Liver (tissue), 10 donors: ENCODE measurements at places on chromosomes 7 and 10. TPM values are rescaled to one million over a fixed set of nuclear protein-coding genes. Genes with fewer than 3 reads are reported as not detected.

The ZFYVE27 gene
- polyA plus RNA-seq = 10.2 TPM

The TMEM196 gene
- not detected for polyA plus RNA-seq

The ITPRID1 gene
- polyA plus RNA-seq = not detected

The CPED1 gene
- polyA plus RNA-seq = 18.1 TPM

The GPR37 gene
- polyA plus RNA-seq = 11.5 TPM

The MUC12 gene
- 0.16 TPM for polyA plus RNA-seq

The WIPF3 gene
- polyA plus RNA-seq = 0.10 TPM

The HOXA13 gene
- not detected for polyA plus RNA-seq

The CALHM3 gene
- not detected for polyA plus RNA-seq

GRCh38 chr7:113698556-113699220 is 220.1 kb downstream of the PPP1R3A start:
- DNase-seq = no peak

DNA sequence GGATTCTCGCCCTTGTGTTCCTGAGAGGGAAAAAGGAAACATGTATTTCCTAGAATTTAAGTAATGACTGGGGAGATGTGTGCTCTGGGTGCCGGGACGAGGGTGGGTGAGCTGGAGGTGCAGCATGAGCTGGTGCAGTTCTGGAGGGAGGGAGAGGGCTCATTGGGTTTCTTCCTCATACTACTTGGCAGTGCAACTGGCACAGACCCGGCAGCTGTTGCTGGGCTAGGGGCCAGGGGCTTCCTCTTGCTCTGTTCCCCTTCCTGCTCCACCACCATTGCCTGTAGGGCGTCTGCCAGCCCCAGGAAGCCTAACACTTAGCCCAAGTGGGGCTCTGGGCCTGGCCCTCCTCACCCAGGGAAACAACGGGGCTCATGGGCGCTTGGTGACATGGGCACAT is 5.9 kb downstream of the RET start:
- DNase-seq = no peak

- DNase-seq = no peak
Observed at GRCh38 chr10:52368725-52369124, 54.6 kb downstream of the DKK1 start.

DNA sequence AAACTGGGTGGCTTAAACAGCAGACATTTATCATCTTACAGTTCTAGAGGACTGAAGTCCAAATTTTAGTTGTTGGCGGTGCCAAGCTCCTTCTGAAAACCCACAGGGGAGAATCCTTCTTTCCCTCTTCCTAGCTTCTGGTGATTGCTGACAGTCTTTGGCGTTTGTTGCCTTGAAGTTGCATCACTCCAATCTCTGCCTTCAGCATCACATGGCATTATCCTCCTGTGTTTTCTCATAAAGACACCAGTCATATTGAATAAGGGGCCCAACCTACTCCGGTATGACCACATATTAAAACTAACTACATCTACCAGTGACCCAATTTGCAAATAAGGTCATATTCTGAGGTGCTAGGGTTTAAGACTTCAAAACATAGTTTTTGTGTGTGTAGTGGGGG is 472.1 kb upstream of the IGFBP3 start:
- DNase-seq = no peak

GRCh38 chr10:131310551-131311401 is 745 bp downstream of the TCERG1L start:
- DNase-seq = no peak

DNA sequence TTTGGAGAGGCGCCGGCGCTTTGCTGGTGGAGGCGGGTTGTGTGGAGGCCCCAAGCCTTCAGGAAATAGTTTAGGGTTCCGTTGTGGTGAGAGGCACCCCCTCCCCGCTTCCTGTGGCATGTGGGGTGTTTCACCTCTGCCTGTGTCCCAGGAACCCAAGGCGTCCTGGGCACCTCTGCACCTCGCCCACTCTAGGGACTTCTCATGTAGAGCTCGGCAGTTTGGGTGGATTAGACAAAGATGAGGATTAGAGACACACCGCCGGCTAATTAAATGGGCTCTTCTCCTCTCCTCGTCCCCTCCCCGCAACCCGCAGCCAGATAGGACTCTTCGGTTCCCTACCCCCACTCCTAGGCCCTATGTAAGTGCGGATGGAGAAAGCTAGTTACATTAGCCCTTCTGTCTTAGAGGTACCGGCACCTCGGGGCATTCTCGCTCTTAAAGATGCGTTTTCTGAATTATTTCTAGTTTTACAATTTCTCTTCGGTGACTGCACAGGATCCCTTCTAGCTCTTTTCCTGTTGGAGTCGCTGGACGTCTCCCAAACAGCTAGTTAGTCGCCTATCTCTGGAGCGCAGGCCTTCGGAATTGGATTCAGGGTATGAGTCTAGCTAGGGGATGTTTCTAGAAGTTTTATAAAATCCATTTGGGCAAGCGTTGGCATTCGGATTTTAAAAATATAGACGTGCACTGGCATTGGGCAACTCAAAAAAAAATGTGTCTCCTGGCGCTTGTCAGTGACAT is 7.8 kb downstream of the PTF1A start:
- DNase-seq = no peak

- DNase-seq = no peak
Observed at GRCh38 chr7:17472939-17473338, 174.5 kb downstream of the AHR start.

- no peak for DNase-seq
Observed at GRCh38 chr7:114979388-114979787, 57.5 kb downstream of the MDFIC start.

DNA sequence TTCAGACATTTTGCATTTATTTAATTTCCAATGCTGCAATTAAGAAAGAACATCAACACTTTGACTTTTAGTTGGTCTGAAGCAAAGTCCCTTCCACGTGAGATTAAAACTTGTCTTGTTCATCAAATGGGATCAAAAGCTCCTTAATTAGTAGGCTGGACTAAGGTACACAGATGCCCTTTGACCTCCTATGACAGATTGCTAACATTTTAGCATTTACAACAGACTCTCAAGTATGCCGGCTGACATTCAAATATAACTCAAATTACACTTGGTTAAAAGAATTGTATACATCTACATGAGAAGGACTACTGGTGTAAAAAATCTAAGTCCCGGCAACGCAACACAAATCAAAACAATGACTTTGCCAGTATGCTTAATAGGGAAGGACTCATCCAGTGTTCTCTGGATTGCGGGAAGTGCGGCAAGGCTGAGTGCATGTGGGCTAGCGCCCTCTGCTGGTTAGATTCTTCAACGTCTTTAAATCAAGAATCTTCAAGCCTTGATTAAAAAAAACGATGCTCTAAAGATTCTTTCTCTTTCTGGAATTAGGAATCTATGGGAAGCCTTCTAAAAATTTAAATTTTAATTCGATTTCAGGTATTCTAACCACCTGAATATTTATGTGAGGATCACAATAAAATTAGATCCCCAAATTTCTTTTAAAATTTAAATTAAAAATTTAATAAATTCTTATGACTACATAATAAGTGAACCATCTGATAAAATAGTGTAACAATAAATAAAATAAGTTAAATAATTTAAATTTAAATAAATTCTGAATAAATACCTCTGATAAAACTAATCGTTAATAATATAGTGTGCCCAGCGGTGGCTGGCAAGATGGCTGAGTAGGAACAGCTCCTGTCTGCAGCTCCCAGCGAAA is 444.7 kb downstream of the DGKB start:
- DNase-seq = peak; percentile 52

DNA sequence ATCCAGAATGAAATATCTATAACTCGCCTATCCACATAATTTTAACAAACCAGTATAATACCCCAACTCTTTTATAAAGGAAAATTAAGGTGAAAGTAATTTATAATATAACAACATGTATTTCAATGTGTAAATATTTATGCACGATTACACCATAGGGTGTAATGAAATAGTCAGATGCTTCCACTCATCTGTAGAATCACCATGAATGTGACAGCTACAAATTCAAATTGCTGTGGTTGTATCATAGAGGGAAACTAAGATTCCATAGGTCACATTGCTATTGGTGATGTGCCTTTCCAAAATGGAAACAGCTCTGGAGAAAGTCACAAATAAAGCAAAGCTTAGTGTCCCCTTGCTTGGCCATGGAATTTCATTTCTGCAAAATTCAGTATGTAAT is 95.7 kb downstream of the CPED1 start:
- DNase-seq = no peak

DNA sequence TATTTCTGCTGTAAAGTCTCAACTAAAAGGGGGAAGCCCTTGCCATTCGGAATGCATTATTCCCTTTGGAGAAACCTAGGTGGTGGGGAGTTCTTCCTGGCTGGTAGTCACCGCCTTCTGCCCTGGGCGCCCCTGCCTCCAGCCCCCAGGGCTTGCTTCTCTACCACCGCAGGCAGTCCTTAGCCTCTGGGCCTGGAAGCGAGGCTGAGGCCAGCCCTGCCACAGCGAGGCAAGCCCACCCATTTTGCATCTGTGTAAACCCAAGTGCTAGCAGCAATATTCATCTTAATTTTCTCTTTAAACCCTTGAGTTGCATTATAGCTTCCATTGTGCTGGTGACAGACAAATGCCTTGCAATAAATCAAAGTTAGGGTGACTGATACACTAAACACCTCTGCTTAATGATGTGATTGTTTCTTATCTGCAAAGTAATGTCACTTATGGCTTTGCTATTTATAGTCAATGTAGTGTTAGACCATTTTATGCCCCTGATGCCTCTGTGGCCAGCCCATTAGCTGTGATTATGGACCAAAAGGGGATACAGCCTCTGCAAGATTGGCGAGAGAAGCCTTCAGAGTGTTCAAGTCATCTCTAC is 26.2 kb upstream of the MGMT start:
- no peak for DNase-seq

DNA sequence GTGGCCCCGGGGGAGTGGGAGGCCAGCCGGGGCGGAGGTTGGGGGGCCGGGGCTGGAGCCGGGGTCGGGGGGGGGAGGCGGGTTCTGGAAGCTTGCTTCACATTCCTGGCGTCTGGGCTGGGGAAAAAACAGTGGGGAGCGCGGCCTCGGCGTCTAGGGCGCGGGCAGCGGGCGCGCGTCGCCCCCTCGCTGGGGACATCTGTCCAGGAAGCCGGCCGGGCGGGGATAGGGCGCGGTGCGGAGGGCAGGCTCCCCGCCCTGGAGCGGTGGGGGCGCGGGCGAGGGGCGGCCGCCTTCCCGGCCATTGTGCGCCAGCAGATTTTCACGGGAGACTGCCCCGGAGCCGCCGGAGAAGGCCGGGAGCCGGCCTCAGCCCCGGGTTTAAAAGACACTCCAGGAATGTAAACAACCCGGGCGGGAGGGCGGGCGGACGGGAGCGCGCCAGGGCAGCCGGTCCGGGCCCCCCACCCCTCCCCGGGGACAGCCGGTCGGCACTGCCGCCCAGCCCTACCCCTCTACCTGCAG is 1.4 kb downstream of the ZMIZ1 start:
- DNase-seq = peak; percentile 57

DNA sequence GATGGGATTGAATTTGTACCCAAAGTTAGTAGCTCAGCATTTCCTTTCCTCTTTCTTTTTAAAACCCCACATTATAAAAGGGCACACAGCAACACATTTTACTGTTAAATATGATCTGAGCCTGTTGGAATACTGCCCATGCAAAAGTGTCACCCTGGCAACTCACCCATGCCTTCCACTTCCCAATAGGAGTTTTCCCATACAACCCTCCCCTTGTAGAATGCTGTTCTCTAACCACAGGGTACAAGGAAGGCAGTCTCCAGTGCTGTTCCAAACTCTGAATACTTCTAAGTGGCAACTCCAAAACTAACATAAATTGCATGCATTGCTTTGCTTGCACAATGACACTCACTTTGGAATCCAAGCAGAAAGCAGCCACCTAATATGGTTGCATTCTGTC is 60.8 kb downstream of the NRCAM start:
- DNase-seq = no peak

DNA sequence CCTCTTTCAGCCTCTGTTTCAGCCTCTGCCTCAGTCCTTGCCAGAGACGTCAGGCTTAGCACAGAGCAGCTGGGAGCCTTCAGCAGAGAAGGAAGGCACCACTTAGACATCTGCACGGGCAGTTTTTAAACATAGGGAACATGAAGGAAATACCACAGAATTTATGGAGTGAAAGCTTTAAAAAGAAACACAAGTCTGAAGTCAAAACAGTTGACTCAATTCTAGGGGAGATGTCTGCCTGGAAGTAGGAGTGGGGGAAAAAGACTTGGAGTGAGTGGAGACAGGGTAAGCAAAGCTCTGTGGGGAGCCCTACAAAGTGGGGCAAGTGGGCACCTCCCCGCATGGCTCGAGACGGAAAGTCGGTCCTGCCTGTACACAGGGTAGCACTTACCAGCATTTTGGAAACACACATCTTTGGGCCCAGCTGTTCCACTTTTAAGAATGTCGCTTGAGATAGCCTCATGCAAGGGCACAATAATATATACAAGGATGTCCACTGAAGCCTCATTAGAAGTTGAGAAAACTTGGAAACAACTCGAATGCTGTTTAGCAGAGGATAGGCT is 5.0 kb upstream of the TBXAS1 start:
- no peak for DNase-seq

DNA sequence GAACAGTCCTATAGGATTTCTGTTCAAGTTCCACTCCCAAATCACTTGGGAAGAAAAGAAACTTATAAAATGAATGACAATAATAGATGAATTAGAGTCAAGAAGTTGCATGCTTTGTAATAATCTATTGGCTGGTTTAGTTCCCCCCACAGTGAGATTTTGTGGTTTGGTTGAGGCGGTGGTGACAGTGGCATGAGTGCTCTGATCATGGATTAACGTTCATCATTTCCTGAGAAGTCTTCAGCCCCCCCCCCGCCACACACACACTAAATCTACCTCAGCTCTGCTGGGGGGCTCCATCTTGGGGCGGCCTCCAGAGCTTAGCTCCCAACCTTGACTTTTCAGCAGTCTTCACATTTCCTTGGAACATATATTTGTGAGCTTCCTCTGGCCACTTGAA is 121.7 kb downstream of the ABCA13 start:
- no peak for DNase-seq

GRCh38 chr10:4506095-4506494 is 319.9 kb upstream of the AKR1E2 start:
- DNase-seq = no peak

GRCh38 chr10:92126100-92126650 is 164.7 kb downstream of the CPEB3 start:
- no peak for DNase-seq

DNA sequence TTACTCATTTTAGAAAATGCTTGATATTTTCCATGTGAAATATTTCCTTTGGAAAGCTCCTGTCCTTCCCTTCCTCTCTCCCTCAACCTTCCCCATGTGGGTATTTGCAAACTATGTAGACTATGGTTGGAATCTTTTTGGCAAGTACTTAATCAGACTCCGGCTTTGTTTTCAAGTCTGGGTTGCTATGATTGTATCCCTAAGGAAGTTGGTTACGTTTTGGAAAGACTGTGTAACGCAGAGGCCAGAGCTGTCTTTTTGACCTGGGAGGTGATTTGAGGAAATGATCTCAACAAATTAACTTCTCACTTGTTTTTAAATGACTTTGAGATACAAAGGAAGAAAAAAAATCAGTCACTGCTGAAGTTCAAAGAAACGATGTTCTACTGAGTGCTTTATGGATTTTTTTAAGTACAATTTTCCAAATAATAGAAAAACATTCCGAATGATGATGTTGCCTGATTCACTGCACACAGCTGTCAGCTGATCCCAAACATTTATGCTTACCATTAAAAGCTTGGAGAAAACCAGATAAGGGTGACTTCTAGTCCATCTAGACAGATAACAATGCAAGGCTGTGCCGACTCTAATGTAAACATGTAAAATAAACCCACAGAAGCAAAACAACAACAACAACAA is 145.5 kb upstream of the CELF2 start:
- DNase-seq = no peak

- DNase-seq = no peak
Observed at GRCh38 chr7:100167912-100168323, 499 bp downstream of the GAL3ST4 start.
